ENCODE measurements at places on chromosomes 16 and 17.

DNA sequence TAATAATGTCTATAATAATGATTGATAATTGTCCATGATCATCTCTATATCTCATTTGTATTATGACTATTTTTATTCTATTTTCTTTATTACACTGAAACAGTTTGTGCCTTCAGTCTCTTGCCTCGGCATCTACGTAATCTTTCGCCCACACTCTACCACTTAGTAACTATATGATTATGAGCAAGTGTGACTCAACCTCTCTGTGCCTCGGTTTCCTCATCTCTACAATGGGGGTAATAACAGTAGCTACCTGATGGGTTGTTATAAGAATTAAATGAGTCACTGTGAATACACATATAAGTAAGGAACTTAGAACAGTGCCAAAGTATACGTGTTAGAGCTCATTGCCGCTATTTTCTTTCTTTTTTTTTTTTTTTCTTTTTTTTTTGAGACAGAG, 3.7 kb upstream of the SLC16A11 start:
- DNase-seq, result no peak

GRCh38 chr16:15457400-15457799, 23.0 kb downstream of the BMERB1 start:
- no peak for DNase-seq

- DNase-seq, result no peak
These were observed 77.4 kb downstream of the LMF1 start for GRCh38 chr16:893360-893759.

GRCh38 chr16:63983401-63983800, 1138.5 kb downstream of the CDH11 start:
- DNase-seq, result no peak

GRCh38 chr16:9112166-9112843, 20.9 kb downstream of the HAPSTR1 start:
- DNase-seq, result no peak

GRCh38 chr16:48617104-48617705, 7.2 kb upstream of the N4BP1 start:
- DNase-seq, result no peak

DNA sequence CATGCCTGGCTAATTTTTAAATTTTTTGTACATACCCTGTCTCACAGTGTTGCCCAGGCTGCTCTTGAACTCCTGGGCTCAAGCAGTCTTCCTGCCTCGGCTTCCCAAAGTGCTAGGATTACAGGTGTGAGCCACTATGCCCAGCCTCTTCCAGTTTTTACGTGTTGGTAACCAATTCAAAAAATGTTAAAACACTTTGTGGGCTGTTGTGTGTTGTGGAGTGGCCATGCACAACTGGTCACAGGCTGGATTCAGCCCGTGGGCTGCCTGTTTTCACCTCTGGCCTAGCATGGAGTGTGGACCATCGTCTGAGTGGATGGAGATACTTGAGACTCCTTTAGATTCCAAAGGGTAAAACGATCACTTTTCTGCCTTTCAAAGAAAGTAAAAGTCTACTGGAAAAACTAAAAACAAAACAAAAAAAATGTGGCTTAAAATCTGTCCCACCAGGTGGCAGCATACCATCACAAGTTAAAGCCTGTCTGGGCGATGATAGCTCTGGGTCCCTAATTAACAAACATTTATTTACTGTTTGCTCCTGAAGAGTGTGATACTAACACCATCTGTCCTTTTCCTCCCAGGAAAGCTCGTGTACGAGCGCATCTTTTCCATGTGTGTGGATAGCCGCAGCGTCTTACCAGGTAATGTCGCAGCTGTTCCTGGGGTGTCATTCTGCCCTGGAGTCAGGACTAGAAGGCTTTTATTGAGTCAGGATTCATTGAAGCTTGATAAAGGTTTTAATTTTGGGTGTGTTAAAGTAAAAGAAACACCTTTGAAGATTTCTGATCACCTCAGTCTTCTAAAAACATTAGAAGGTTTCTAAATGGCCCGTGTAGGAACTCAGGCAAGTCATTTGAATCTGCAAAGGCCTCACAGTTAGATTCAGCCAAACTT, 45.8 kb downstream of the VPS35L start:
- peak; percentile 36 for DNase-seq

GRCh38 chr17:31052187-31052889, 42.4 kb upstream of the NF1 start:
- DNase-seq, result peak; percentile 98

DNA sequence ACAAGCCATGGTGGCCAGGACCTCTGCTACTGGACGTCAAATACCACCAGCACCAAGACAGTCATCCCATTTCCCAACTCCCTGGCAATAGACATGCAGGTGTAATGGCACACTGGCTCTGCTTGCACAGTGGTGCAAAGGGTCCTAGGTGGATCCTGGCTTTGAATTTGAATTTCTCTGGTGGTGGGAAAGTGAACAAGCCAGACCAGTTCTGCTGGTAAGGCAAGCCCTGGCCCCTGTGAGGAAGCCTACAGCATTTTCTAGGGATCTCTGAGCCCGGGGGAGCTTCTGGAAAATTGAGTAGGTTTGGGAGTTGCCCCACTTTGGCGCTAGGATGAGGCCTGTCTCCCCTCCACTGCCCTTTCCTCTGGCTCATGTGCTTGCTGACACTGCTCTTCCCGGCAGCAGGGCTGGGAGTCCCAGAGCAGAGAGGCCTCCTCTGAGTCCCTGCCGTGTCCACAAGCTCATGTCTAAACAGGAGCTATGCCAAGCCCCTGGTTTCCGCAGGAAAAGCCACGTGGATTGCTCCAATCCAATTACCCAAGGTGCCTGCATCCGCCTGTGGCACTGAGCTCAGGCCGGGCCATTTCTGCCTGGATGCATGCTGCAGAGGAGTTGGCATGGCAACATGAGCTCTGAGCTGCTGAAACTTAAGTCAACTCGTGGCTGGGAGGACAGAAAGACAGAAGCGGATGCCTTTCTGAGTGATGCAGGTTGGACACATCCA, 67.0 kb downstream of the PRMT7 start:
- DNase-seq, result no peak

DNA sequence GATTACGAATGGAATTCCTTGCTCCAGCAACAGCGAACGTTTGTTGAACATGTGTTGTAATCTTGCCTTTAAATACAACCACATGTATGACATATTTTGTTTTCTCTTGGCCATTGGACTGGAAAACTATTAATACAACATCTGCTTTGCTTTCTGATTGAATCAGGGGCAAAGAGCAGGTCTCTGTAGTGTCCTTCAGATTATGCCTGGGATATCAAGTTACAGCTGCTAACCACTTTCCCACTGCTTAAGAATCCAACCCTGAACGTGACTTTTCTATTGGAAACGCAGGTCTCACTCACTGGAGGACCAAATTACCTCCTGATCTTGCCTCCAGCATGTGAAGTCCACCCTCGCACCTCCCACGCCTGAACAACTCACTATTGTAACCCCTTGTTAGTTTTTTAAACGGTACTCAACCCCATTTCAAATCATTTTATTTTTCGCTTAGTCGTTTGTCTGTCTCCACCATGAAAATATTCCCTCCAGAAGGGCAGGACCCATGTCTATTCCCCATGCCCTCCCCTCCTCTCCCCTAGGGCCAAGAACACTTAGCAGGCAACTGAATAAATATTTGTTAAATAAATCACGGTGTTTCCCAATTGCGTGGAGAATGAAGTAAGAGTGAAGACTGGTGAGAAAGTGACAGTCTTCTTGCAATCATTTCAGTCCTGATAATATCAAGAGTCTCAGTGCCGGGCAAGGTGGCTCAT, 57.4 kb upstream of the MRTFB start:
- DNase-seq, result peak; percentile 96

- peak; percentile 64 for DNase-seq
These were observed 93.3 kb downstream of the MYO1D start for GRCh38 chr17:32783602-32784001.

DNA sequence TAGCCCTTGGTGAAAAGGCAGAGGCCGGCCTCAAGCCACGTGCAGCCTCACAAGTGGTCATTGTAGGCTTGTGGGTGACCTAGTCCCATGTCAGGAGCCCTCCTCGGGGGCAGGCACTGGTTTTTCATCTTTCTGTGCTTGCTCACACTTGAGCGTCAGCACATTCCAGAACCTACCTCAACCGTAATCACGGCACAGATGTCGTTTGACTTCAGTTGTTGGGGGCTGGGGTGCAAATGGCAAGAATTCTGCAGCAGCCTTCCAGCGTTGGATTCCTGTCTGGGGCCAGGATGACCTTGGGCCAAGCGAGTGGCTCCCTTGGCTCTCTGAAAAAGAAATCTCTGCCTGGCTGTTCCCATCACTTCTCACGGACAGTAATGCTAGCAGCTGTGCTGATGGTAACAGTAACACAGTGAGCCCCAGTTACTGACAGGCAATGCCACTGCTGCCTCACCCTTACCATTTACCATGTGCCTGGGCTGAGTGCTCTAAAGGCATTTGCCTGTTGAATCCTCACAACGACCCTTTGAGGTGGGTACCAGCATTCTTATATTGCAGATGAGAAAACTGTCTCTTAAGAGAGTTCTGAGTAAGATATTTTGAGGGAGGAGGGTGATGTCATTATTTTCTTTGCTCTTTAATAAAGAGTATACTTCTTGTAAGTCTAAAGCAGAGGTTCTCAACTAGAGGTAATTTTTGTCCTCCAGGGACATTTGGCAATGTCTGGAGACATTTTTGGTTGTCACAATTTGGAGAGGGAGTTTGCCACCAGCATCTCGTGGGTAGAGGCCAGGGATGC, 46.5 kb downstream of the KSR1 start:
- DNase-seq, result peak; percentile 92

- peak; percentile 89 for DNase-seq
These were observed 183.0 kb downstream of the PHKB start for GRCh38 chr16:47644166-47644565.

DNA sequence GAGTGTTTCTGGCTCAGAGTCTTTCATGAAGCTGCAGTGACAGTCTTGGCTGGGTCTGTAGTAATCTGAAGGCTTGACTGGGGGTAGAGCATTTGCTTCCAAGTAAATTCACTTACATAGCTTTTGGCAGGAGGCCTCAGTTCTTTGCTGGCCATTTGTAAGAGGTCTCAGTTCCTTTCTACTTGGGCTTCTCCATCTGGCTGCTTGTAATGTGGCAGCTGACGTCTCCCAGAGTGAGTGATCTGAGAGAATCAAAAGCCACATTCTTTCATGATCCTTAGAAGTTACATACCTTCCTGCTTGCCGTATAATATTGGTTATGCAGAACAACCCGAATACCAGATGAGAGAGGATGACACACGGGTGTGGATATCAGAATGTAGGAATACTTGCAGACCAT, 39.8 kb downstream of the NF1 start:
- DNase-seq, result peak; percentile 14

Data from EH (cell line).